Activated T-helper 2 cell treated with anti-CD3 and anti-CD28 coated beads, Interferon-gamma antibody, Interleukin-2, Interleukin-4, amounts not matched to agents 10 μg/mL and 5 μg/mL and 100 μg/mL, durations not matched to agents 14 hours and 24 hours and 36 hours (primary cell): ENCODE measurements at places on chromosomes 5 and 9. TPM values are rescaled to one million over a fixed set of nuclear protein-coding genes. Genes with fewer than 3 reads are reported as not detected.

DNA sequence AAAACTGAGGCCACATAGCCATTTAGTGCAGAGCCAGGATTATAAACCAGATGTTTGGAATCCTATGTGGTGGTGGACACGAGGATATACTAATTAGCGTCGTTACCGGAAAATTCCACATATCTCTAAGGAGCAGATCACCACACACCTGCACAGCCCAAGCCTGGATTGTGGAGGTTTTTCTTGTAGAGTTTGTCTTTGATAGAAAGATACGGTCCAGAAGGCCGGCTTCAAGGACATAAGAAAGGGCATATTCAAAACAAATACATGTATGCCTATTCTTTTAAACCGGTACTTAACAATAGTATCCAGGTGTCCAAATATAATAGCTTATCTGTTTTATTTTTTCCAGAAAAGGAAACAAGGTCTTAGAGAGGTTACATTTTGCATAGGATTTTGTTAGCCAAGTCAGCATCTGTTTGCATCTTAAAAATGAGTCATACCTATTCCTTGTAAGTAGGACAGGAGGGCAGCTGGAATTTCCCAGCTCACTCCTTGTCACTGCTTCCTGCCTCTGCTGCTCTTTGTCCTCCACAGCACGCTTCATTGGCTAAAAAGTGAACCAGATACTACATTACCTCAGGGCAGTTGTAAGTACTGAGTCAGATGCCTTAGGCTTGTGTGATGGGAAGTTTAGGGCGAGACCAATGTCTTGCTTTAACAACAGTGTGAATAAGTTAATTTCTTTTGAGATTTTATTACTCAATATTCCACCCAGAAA lies 3.6 kb downstream of the TMC1 start:
- H3K27ac ChIP-seq, result peak overlapping the region; percentile 70
- H3K36me3 ChIP-seq, result no peaks in the 10 kb centered on the region
- H3K27me3 ChIP-seq, result no peaks in the 10 kb centered on the region
- peaks cover 43% of the 10 kb centered on the region for H3K4me1 ChIP-seq
- DNase-seq, result no peak

The TESK1 gene
- total RNA-seq, result 44.5 and 48.0 TPM in 2 replicates

DNA sequence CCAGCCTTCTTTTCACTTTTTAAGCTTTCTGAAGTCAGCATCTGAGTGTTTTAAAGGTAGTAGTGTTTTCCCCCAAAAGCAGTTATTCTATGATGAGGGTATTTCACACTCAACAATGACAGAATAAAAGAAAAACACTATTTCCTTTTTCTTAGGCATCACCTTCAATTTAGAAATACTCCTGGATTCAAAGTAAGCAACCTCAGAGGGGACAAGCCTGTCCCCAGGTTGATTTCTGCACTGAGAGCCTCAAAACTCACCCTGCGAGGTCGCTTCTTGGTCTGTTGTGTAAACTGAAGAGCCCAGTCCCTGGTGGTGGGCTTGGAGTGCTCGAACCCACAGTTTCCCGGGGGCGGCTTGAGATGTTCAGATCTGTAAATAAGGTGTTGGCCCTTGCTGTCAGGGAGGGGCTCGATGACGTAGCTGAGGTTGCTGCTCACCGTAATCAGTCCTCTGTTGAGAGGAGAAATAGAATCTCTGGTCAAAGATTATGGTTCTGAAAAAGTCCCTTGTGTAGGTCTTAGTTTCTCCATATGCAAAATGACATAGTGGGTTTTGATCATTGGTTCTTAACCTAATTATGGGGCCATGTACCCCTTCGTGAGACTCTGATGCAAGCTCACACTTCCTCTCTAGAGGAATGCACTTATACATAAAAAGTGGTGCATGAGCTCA lies 55.9 kb downstream of the ADAM19 start:
- H3K4me3 ChIP-seq, result no peak overlapping the region
- no peak for DNase-seq
- H3K4me1 ChIP-seq, result peaks cover 54% of the 10 kb centered on the region
- H3K36me3 ChIP-seq, result peaks cover 93% of the 10 kb centered on the region

The POMT1 gene
- 44.5 and 46.9 TPM in 2 replicates for total RNA-seq

- H3K27ac ChIP-seq, result no peak overlapping the region
- H3K36me3 ChIP-seq, result no peaks in the 10 kb centered on the region
- H3K27me3 ChIP-seq, result no peaks in the 10 kb centered on the region
- no peaks in the 10 kb centered on the region for H3K4me1 ChIP-seq
- no peak for DNase-seq
These were observed 440.1 kb upstream of the ADAMTS16 start for GRCh38 chr5:4700069-4700468.

DNA sequence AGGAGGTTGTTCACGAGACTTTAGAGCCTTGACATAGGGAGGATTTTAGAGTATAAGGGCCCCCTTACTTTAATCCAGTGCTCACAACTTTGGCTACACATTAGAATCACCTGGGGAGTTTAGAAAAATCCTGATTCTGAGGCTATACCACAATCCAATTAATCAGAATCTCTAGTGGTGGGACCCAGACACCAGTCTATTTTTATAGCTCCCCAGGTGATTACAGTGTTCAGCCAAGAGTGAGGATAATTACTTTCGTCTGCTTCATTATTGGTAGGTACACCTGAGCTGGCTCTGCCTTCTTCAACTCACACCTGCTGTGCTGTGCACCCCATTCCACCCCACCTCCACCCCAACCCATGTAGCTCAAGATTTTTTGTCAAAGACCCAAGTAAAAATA lies 141.3 kb upstream of the EPB41L4A start:
- peaks cover 3% of the 10 kb centered on the region for H3K36me3 ChIP-seq
- no peak overlapping the region for H3K4me3 ChIP-seq
- H3K27me3 ChIP-seq, result peaks cover 4% of the 10 kb centered on the region
- no peak overlapping the region for H3K27ac ChIP-seq

- no peak for DNase-seq
- H3K27ac ChIP-seq, result no peak within 1 kb of the TSS
- peaks cover 3% of the 10 kb centered on the region for H3K4me1 ChIP-seq
These were observed at the start of gene NCS1 for GRCh38 chr9:130172161-130172857. TSS of gene NCS1 (plus strand) at chr9:130172404. CDS start at chr9:130172664, 260 bp downstream.

GRCh38 chr9:126165755-126166154 lies 160.9 kb upstream of the MVB12B start:
- H3K36me3 ChIP-seq, result no peaks in the 10 kb centered on the region
- H3K4me3 ChIP-seq, result no peak overlapping the region
- DNase-seq, result no peak
- H3K27ac ChIP-seq, result no peak overlapping the region
- H3K4me1 ChIP-seq, result no peaks in the 10 kb centered on the region
- H3K27me3 ChIP-seq, result peaks cover 8% of the 10 kb centered on the region

DNA sequence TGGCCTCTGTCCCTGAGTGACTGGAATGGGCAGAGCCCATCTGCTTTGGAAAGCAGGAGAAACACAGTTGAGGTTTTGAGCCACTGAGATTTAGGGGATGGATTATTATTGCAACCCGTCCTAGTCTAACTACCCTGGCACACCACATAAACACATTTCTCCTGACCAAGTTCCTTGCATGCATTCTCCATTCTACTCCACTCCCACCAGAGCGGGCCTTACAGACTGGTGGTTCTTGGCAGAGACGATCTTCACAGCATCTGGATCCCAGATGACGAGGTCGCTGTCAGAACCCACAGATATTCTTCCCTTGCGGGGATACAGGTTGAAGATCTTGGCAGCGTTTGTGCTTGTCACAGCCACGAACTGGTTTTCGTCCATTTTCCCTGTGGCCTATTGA lies 111.0 kb downstream of the DPYSL3 start:
- H3K27me3 ChIP-seq, result no peaks in the 10 kb centered on the region
- no peaks in the 10 kb centered on the region for H3K4me1 ChIP-seq
- no peaks in the 10 kb centered on the region for H3K36me3 ChIP-seq
- no peak overlapping the region for H3K27ac ChIP-seq
- no peak for DNase-seq

DNA sequence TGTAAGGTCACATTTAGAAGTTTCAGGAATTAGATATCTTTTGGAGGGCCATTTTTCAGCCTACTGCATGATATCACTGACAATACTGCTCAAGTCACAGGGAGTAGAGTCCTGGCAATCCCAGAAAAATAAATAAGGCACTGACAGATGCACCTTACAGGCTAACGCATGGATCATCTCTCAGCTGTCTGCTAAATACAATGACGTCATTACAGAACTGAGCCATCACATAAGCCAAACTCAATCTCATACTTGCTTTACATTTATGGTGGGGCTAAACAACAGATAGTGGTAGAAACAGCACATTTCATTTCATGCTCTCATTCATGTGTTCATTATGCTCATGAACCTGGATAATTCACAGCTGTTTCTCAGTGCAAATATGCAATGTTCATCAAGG lies 243.7 kb downstream of the SEMA5A start:
- H3K27me3 ChIP-seq, result no peaks in the 10 kb centered on the region
- no peak overlapping the region for H3K27ac ChIP-seq
- H3K36me3 ChIP-seq, result no peaks in the 10 kb centered on the region
- no peak overlapping the region for H3K4me3 ChIP-seq
- DNase-seq, result no peak
- no peaks in the 10 kb centered on the region for H3K4me1 ChIP-seq

- no peaks in the 10 kb centered on the region for H3K36me3 ChIP-seq
- no peak overlapping the region for H3K27ac ChIP-seq
- DNase-seq, result no peak
- H3K4me3 ChIP-seq, result no peak overlapping the region
- H3K4me1 ChIP-seq, result no peaks in the 10 kb centered on the region
These were observed 148.4 kb downstream of the NFIB start for GRCh38 chr9:14165376-14166035.

The RANBP17 gene
- total RNA-seq, result not detected in 2 replicates

GRCh38 chr5:107459605-107460004 lies 211.1 kb downstream of the EFNA5 start:
- DNase-seq, result no peak
- peaks cover 3% of the 10 kb centered on the region for H3K4me1 ChIP-seq
- no peak overlapping the region for H3K4me3 ChIP-seq
- H3K27ac ChIP-seq, result no peak overlapping the region
- H3K36me3 ChIP-seq, result no peaks in the 10 kb centered on the region

The LRRTM2 gene
- 0.44 and 0.59 TPM in 2 replicates for total RNA-seq

The ZNF608 gene
- total RNA-seq, result not detected in 2 replicates

GRCh38 chr5:125257057-125257972 lies 510.9 kb upstream of the ZNF608 start:
- H3K36me3 ChIP-seq, result no peaks in the 10 kb centered on the region
- no peak for DNase-seq
- H3K27me3 ChIP-seq, result no peaks in the 10 kb centered on the region
- no peak overlapping the region for H3K27ac ChIP-seq
- H3K4me3 ChIP-seq, result no peak overlapping the region

DNA sequence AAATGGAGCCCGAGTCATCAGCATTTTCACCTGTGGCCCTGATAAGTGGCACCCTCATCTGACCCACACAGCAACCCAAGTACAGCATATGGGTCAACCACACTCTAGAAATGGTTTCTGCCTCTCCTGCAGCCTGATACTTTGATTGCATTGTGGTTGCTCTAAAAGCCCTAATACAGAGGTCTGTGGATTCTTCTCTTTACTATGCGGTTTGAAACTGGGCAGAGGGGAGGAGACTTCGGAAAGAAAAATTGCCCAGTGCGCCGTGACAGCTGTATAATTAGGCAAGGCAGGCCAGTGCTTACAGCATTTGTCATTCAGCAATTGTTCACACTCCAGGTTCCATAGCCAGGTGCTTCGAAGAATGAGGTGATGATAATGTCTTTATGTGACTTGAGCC lies 361.0 kb downstream of the NFIB start:
- H3K27me3 ChIP-seq, result no peaks in the 10 kb centered on the region
- no peak overlapping the region for H3K27ac ChIP-seq
- no peak overlapping the region for H3K4me3 ChIP-seq
- no peak for DNase-seq
- H3K4me1 ChIP-seq, result no peaks in the 10 kb centered on the region
- H3K36me3 ChIP-seq, result no peaks in the 10 kb centered on the region
